ENCODE measurements at places on chromosomes 2 and 18.

DNA sequence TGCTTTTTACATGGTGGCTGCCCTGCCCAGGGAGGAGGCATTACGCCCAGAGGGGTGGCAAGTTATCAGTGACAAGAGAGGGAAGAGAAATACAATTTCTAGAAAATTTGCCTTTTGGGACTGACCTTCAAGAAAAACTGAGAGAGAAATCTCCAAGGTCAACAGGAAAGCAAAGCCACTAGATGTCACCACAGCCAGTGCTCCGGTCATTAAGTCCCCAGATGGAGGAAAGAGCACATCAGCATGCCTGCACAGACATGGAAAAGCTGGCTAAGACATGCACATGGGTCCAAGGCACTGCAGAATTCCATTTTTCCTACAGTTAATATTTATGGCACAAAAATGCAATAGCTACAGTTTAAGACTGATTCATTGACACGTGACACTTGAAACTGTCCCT lies 21.0 kb downstream of the FHL2 start:
- no peak for DNase-seq

DNA sequence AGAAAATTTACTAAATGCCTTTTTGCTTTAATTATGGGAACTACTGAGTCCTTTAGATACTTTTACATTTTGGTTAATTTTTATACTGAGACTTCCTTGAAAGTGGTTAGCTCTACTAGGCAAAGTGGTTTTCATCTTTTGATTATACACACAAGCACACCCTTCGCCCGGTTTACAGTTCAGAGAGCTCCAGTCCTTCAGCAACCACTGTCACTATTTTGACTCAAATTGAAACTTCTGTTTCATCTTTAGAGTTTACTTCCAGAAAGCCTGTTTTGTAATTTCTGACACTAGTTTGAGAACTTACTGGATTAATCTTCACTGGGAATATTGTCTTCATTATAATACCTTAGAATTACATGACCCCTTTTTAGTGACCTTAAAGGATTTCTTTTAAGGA lies 140.3 kb upstream of the FOSL2 start:
- no peak for DNase-seq

DNA sequence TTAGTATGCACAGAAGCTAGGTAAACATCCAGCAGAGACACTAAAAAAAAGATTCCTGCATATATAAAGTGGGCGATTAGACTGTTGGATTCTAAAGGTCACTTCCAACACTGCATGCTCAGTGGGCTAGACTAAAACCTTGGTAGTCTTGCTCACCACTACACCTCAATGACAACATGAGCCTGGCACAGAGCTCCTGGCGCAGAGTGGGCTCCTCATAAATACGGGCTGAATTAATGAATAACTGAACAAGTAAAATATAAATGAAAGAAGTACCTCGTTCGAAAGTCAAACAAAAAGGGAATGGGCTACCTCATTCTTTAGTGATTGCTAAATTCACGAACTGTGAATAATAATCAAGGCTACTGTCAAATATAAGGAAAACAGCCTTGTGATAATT lies 185.3 kb downstream of the STK39 start:
- no peak for DNase-seq

- DNase-seq: no peak
These were observed 83.1 kb downstream of the NBEAL1 start for GRCh38 chr2:203097735-203098134.

All from cortex of kidney (tissue), 1 donor.